Vagina (tissue), 2 donors: ENCODE measurements at places on chromosomes 3 and 15. TPM values are rescaled to one million over a fixed set of nuclear protein-coding genes. Genes with fewer than 3 reads are reported as not detected.

DNA sequence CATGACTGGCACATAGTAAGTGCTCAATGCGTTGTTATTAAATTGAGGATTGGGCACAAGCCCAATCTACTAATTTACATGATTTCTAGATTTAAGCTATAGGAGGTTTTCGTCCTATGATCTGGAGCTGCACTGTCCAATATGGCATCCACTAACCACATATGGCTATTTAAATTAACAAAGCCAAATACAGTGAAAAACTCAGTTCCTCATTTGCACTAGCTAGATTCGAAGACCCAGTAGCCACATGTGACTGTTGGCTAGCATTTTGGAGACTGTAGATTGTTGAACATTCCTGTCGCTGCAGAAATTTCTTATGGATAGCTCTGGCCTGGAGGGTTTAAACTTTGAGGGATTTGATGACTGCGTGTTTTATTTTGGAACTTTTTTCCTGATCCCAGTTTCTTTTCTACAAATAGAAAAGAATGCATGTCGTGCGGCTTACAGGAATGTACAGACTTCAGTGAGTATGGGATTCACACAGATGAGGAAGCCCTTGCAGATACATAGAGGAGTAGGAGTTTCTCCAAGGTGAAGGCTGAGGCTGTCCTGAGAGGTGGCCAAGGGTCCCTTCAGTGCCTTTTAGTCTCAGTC is 82.8 kb downstream of the SLCO3A1 start:
- DNase-seq, result no peak

The CLEC3B gene
- 41.7 TPM for total RNA-seq

DNA sequence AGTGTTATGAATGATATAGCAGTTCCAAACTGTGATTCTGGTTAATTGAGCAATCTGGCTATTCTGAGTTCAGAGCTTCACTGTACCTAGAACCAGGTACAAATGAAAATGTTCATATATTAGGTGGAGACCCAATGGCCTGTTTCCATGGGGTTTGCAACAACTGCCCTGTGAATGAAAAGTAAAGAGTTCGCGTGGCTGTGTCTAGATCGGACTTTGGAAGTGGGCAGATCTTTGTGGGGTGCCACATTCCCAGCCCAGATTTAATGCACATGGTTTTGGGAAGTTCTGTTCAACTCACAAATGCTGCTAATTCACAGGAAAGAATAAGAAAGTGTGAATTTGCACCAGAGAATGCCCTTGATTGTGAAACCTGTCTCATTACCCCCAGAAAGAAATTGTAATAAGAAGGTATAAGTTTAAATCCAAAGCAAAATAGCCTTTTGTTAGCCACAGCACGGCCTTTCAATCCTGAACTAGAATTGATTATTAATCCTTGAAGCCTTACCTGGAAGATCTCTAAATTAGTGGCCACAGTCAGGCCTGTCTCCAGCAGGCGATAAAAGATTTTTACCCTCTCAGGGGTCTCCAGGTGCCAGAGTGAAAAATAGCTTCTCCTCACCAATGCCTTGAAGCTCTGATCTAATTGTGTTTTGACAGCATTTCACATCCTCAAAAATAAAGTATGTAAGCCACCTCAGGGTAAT is 22.6 kb downstream of the WHAMM start:
- no peak for DNase-seq

- DNase-seq, result no peak
Measured at GRCh38 chr15:99999282-100000070, 266.2 kb upstream of the LYSMD4 start.

The TUSC7 gene
- total RNA-seq, result not detected

GRCh38 chr3:155131104-155131503 is 51.0 kb downstream of the MME start:
- DNase-seq, result no peak

- DNase-seq, result no peak
Measured at GRCh38 chr3:56137415-56137814, 330.9 kb downstream of the ERC2 start.
